ENCODE measurements at places on chromosomes 11 and 22.
A peak's percentile ranks its signal among the peaks of the same experiment; 100 is the strongest.

DNA sequence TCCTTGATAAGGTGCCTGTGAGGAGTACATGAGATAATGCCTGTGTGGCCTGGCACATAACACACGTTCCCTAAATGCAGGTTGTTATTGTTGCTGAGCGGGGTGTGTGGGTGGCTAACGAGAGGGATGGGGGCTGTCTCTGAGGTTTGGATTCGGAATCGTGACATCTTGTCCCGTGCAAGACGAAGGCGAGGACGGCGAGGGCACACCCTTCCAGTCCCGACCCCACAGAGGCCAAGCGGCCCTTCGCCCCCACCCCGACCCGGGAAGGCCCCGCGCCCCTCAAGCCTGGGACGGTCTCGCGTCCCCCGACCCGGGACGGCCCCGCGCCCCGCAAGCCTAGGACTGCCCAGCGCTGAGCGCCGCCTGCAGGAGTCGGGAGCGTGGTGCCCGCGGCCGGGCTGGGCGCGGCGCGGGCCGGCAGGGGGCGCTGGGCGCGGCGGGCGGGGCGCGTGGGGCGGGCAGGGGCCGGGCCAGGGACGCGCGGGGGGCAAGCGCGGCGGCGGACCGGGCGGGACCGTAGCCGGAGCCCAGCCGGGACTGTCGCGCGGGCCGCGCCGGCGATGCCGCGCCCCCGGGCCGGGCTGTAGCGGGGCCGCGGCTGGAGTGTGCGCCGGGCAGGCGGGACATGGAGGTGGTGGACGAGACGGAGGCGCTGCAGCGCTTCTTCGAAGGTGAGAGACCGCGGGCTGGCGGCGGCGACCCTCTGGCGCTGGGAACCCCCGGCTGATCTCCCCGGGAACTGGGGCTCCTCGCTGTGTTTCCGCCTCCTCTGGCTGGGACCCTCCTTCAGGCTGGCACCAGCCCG is at the start of gene MYRF:
Gene MYRF, plus strand, starts transcription at position 520 of the 808 bp plus-strand sequence. Its CDS starts 109 bp downstream, at position 629.
- DNase-seq = peak; percentile 67

GRCh38 chr11:71917646-71918140 is 10.7 kb downstream of the XNDC1N start:
- DNase-seq = no peak

DNA sequence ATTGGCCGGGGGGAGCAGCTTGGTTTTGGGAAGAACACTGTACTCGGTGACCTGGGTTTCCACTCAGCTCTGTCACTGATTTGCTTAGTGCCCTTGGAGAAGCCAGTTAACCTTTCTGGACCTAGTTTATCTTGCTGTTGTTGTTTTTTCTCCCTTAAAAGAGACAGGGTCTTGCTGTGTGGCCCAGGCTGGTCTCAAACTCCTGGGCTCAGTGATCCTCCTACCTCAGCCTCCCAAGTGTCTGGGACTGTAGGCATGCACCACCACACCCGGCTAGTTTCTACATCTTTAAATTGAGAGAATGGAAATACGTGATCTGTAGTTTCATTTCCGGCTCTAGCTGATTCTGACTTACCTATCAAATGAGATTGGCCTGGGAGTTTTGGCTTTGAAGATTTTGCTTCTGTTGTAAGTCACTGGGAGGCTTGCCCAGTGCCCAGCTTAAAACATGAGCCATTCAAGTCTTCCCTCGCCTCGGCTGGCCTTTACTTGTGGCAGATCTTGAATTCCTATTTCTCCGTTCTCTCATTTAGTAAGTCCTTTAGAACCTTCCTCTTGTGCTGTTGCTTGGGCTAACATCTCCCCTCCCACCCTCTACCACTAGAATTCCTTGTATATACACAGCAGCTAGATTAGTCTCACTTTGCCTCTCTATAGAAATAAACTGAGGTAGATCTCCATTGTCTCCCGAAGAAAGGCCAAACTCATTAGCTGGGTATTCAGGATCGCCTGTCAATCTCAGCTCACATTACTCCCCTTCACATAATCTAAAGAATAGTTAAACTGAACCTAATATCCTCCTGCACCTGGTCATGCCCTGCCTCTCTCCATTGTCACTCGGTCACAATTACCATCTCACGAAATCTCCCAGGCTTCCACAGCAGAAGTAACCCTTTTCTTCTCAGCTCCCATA is 87.7 kb upstream of the SLC25A18 start:
- no peak for DNase-seq

DNA sequence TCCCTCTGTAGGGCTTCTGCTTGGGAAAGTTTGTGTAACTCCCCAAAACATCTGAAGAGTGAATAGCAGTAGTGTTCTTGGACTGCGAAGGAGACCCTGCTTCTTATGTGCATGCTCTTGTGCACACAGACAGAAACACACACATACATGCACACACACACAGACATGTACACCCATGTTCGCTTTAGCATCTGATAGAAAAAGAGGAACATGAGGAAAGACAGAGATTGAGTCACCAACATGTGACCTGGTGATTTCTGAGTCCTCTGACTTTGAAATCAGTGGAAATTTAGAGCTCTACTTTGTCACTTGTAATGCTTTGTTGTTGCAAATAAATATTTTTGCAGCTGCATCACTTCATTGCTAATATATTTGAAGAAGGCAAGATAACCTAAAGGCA is 23.8 kb downstream of the CD44 start:
- DNase-seq = no peak

- DNase-seq = no peak
Measured at GRCh38 chr22:49685116-49685515, 142.6 kb downstream of the BRD1 start.

DNA sequence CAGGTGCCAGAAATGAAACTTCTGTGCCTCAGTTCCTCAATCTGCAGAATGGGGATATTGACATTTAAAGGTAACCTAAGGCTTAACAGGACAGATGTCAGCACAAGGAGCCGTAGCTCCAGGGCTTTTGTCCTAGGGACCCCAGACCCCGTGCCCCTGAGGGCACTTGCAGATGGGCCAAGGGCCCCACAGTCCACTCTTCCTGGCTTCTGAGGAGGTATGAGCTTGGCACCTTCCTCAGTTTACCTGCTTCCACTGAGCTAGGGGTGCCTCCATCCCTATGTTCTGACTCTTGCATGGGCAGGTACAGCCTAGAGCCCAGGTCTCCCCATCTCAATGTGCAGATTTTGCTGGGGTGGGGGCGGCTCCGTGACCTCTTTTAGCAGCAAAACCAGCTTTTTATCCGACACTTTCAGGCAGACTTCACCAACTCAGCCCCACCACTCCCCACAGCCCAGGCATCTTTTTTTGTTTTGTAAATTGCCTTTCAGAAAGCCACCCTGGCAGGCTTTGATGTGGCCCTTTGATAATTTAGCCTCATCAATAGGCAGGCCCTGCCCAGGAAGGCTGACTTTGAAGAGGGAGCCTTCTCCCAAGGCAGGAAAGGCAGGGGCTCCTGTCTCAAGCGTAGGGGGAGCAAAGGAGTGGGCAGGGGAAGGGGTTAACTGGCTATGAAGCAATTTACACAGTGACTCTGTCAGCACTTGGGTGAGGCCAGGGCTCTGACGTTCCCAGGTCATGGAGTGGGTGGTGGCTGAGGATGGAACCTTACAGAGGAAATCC is 23.7 kb upstream of the FGF3 start:
- no peak for DNase-seq

DNA sequence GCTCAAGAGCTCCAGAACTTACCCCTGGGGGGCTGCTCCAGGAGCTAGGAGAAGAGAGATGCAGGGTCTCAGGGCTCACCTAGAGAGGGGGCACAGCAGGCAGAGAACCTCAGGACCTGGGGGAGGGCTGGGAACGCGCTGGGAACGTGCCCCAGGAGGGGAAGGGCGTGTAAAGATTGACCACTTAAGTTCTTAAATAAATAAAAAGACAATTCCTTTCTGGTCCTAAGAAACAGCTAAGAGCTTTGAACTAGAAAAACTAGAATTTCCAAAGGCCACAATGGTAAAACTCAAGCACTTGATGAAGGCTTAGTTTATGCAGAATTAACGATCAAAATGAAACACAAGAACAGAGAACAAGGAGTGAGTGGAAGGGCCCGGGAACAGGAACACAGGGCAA is 89.1 kb downstream of the CELSR1 start:
- DNase-seq = no peak

DNA sequence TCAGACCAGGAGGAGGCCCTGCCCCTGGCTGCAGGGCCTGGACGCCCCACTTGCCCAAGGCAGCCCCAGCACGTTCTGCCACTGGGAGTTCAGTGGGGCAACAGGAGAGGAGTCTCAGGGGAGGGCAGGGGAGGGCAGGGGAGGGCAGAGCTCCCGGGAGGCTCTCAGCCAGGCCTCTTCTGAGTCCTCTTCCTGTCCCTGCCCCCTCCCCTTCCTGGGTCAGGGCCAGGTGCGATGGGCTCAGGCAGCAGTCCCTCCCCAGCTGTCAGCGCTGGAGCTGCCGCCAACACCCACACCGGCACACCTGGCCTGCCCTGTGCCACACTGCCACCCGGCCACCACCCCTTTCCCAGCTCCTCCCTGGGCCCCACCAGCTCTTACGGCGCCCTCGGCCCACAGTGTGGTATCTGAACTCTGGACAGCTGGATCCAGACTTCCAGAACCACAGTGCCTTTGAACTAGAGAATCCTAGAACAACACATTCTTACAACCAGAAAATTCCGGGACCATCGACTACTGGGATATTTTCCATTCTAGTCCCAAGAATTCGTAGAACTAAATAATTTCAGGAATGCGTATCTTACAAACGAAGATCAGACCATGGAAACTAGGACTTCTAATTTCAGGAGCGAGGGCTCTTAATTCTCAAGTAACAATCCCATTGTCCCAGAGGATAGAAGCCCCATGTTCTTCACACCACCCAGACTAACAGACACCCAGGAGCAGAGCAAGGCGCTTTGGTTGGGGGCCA is 21.8 kb downstream of the RPL3 start:
- DNase-seq = no peak
